ENCODE measurements at places on chromosomes 7 and 10.

DNA sequence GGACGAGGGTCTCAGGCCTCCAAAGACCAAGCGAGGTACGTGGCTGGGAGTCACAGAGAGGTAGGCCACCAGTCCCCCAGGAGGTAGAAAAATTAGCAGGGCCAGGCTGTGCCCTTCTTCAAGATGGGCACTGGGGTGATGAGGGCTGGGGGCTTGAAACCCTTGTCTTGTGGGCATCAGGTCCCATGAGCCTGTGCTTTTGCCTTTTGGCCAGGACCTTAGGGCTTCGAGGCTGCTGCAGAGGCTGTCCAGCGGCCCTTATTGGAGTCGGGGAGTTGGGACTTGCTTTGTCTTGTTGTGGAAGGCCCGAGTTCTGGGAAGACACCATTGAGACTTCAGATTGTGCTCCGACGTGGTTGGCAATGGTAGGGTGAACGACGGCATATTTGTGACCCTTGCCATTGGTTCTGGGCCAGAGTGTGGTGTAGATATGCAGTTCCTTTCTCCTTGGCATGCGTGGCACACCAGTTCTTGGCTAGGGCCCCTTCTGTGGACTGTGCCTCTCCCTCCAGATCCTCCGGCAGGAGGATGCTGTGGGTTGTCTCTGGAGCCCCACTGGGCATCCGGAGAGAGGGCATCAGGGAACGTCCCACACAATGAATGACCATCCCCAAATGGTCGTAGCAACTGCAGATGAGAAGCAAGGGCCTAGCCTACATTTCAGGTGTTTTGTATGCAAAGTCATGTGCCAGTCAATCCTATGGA is 931 bp downstream of the SH2D4B start:
- DNase-seq: no peak

GRCh38 chr10:69438536-69439349 is 12.5 kb upstream of the TSPAN15 start:
- no peak for DNase-seq

DNA sequence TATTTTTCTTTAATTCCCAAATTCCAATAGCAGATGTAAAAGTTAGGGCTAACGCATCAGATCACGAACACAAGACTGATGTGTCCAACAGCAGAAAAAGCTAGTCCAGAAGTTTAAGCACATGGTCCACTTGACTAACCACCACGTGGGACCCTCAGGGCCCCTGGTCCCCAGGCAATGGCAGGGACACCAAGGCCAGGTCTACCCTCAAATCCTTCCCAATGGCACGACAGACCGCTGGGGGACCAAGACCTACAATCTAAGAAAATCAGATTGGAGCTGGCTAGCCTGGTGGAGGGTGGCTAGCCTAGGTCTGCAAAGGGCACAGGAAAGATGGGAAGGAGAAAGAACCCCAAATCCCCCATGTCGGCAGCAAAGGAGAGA is 1.5 kb downstream of the GIGYF1 start:
- DNase-seq: no peak

GRCh38 chr7:75847707-75848106 is 31.1 kb upstream of the RHBDD2 start:
- DNase-seq: no peak

- no peak for DNase-seq
These were observed 28.1 kb downstream of the DNMBP start for GRCh38 chr10:99981581-99982199.

- no peak for DNase-seq
These were observed 40.2 kb upstream of the PROSER2 start for GRCh38 chr10:11782793-11783557.

DNA sequence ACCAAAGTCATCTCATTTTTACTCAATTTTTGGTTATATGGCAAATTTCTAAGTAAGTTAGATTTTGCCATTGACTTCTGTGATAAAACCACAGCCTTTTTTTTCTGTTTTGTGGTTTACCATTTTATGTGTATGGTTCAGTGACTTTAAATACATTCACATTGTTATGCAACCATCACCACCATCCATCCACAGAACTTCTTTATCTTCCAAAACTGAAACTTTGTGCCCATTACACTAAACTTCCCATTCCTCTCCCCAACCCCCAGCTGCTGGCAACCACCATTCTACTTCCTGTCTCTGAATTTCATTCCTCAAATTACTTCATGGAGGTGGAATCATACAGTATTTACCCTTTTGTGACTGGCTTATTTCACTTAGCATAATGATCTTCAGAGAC is 280.4 kb upstream of the TCERG1L start:
- no peak for DNase-seq

- DNase-seq: no peak
These were observed 10.4 kb downstream of the CPA2 start for GRCh38 chr7:130276796-130277762.
